Neural crest cell (in vitro differentiated cells): ENCODE measurements at places on chromosomes 1 and 21.

DNA sequence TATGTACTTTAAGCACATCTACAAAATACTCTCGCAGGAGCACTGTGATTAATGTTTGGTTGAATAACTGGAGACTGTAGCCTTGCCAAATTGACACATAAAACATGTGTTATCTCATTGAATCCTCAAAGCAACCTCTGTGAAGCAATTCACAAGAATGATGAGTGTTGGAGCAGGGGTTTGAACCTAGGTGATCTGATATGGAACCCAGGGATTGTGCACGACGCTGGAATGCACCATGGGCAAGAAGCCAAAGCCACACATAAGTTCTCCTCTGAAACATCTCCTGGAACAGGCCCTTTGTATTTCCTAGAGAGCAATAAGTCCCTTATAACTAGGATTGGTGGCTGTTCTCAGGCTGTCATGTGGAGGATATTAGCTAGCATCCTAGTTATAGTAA, 124.6 kb upstream of the IVNS1ABP start:
- DNase-seq: no peak

DNA sequence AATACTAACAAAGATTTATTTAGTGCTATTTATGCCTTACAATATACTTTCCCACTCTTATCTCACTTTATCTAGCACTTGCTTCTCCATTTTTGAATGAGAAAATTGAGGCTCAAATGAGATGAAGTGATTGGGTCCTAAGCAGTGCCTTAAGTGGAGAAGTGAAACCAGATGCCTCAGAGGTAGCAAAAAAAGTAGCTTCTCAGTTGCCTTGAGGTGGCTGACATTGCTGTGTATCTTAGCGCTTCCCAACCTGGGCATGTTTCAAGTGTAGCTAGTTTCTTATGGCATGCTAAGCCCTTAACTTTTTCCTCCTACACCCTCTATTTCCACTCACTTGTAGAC, 390.4 kb downstream of the OMA1 start:
- DNase-seq: no peak

DNA sequence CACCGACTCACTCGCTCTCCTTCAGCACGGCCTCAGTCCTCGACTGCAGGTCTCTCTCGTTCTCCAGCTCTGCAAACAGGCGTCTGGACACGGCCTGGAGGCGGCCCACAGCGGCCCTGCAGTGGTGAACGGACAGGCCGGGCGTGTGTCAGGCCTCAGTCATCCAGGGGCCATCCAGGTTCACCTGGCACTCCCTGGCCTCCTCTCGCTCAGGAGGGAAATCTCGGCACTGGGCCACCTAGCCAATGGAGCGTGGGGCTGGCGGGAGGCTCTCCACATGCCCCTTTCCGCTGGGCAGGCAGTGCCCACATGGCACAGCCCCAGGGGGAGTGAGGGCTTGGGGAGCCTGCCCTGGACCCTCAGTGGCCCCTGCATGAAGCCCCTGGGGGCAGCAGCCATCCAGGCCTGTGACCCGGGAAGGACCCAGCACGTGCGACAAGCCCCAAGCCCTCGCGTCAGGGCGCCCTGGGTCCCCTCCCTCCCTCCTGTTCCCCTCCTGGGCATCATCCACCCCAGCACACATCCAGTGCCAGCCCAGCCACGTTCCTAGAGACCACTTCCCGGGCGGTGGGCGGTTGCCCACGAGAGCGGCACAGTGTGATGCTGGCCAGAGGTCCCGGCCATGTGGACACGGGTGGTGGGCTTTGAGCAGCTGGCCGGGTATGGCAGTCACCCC, 18.1 kb downstream of the CFAP74 start:
- DNase-seq: no peak

DNA sequence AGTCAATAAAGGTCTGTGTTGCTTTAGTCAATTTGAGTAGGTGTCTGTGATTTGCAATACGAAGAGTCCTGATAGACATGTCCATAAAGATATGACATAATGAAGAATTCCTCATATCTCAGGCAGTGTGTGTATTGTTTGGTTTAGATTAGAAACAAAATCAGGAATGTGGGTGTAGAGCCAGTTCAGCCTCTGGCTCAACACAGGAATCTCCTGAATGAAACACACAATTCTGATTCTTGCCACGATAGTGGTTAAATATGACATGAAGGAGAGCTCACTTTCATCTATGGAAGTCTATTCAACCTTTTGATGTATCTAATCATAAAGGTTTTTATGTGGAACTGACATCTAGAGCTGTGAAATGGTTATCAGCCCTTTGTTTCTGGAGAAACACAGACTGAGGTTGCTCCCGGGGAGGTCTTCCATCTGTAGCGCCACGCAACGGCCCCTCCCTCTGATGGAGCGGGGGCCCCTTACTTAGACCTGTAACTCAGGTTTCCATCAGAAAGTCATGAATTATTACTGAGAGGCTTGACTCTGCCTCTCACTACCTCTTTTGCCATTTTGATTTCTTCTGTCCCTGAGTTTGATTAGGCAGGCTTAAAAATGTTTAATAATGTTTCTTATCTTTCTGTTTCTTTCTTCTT, 19.5 kb downstream of the TSPAN2 start:
- DNase-seq: no peak

GRCh38 chr1:98732985-98733781, 71.7 kb downstream of the SNX7 start:
- no peak for DNase-seq

GRCh38 chr1:221711656-221712055, 30.2 kb downstream of the DUSP10 start:
- no peak for DNase-seq

- no peak for DNase-seq
These were observed 75.5 kb downstream of the JAK1 start for GRCh38 chr1:64890699-64891447.

GRCh38 chr1:233367057-233367803, 39.7 kb downstream of the MAP3K21 start:
- DNase-seq: no peak

GRCh38 chr1:223222377-223222776, 79.3 kb upstream of the TLR5 start:
- DNase-seq: no peak

DNA sequence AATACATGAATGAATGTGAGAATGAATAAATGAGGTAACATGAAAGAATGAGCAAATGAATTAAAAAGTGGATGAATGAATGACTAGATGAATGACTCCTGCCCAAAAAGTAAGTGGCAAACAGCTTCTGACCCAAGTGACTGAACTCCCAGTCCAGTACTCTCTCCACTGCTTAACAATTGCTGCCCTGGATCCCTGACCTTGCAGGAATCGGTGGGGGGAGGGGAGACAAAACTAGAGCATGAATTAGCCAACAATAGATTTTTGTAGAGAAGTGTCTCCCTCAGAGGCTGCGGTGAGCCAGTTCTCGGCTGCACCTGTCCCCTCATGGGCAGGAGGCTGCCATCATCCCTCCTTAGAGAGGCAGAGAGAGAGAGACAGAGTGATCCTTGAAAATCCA, 5.9 kb upstream of the GRIK3 start:
- no peak for DNase-seq
